HT1080 (cell line): ENCODE measurements at places on chromosomes 7 and 10. TPM values are rescaled to one million over a fixed set of nuclear protein-coding genes. Genes with fewer than 3 reads are reported as not detected.

GRCh38 chr10:43576580-43576979, 2.2 kb upstream of the ZNF239 start:
- no peak for DNase-seq

DNA sequence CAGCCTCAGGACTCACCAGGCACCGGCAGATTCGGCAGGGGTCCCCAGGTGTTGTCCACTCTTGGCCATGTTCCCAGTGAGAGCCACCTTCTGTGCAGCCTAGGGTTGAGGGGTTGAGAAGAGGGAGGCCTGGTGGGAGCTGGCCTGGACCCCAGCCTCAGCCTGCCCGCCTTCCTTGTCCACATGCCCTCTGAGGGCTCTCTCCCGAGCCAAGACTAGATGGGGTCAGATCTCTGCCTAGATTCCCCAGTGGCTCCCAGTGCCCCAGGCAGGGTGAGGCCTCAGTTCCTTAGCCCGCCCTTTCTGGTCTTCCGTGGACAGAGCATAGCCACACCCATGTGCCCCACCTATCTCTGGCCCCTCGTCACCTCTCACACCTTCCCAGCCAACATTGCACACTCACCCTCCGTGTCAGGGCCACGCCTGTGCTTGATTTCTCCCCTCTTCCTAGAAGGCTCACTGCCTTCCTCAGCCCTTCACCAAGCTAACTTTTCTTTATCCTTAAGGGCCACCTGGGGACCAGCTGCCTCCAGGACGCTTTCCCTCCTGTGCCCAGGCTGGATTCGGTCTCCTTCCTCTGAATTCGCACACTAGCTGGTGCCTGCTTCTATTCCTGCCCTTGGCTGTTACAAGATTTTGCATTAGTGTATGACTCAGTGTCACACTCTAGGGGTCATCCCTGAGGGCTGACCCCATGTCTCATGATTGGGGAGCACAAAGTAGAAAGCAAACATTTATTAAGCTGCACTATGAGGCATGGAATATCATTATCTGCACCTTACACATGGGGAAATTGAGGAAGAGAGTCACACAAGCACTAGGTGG, 7.5 kb downstream of the KCP start:
- peak; percentile 49 for DNase-seq

DNA sequence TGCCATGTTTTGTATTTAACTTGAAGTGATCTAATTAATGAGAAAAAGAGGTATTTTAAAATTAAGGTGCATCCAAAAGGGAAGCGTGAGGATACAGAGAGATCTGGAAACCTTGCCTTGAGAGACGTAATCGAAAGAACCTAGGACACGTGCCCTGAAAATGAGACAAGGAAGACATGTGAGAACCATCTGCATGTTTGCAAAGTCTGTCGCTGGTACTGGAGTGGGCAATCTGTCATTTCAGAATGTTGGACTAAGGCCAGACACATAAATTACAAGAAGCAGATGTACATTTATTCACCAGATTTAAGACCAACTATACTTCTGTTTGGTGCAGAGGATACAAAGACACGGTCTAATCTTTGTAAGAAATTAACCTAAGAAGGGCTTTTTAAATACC, 9.2 kb downstream of the AGR2 start:
- no peak for DNase-seq

GRCh38 chr7:150586068-150586784, 19.0 kb downstream of the GIMAP4 start:
- DNase-seq, result no peak

- DNase-seq, result no peak
Observed at GRCh38 chr10:80648106-80648505, 110.4 kb downstream of the SH2D4B start.

GRCh38 chr10:125370578-125370977, 210.2 kb upstream of the CTBP2 start:
- DNase-seq, result peak; percentile 18

- peak; percentile 30 for DNase-seq
Observed at GRCh38 chr7:12888717-12889116, 201.3 kb downstream of the ARL4A start.

- DNase-seq, result peak; percentile 8
Observed at GRCh38 chr10:116654816-116655215, 34.1 kb downstream of the PNLIPRP2 start.

GRCh38 chr7:129719980-129720732, 108.6 kb downstream of the NRF1 start:
- no peak for DNase-seq

GRCh38 chr10:68155615-68156210, 46.4 kb downstream of the MYPN start:
- no peak for DNase-seq

DNA sequence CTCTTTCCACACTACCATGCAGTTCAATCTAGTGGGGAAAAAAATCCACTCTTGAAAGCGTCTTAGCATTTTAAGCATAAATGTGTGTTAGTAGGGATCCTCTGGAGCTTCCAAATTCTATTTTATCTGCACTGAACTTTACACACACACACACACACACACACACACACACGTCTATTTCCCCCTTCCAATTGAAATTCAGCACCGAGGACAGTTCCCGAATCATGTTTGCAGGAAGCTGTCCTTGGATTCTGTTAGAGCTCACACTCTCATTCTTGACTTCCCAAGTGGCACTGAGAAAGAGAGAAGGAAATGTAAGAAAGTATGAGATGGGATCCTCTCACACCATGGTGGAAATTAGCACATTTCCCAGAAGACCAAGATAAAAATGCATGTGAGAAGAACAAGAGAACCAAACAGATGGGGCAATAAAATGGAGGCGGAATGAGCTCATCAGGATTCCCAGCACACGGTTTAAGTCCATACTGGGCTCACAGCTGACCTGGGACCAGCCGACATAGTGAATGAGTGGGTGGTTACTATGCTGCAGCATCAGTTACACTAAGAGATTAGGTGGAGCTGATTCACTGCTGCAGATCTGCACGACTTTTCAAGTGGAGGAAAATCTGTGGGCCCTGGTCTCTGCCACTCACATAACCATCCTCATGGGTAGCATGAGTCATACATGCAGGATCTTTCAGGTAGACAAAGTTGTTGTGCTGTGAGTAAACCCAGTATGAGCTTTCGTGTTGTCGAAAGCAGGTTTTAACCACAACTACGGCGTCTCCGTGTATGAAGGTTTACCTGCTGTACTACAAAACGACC, 3.3 kb upstream of the NPTX2 start:
- DNase-seq, result no peak

GRCh38 chr7:25781704-25782103, 370.3 kb upstream of the NFE2L3 start:
- DNase-seq, result no peak

DNA sequence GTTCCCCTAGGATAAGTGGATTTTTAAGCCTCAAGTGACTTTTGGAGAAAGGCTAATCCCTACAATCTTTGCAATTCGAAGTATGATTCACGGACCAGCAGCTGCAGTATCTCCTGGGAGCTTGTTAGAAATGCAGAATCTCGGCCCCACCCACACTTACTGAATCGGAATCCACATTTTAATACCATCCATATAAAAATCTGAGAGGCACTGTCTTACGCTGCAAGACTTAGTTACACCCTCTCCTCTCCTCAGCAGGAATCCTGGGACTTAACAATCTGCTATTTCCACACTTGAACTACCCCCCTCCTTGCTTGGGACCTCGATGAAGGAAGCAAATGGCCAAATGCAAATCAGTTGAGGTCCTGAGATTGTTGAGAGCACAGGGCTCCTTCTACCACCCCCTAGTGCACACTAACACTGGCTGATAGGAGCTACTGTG, 21.0 kb downstream of the ITPRIP start:
- no peak for DNase-seq

GRCh38 chr7:77691892-77692491, 4.3 kb upstream of the RSBN1L start:
- DNase-seq, result no peak

DNA sequence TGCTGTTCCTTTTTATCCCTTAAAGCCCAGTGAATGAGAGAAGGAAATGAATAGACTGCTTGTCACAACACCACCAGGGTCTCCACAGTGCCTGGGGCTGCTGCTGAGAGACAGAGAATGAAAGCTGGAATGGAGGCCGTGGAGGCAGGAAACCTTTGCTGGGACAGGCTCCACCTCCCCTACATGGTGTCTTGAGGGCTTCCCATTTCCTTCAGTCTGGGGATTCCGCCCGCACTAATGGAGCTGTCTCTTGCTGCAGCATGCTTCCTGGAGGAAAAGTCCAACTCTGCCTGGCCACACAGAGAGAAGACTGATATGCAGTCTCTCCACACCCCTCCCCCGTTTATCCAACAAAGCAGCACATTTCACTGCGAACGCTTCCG, 54.5 kb downstream of the LRRC4 start:
- DNase-seq, result no peak

DNA sequence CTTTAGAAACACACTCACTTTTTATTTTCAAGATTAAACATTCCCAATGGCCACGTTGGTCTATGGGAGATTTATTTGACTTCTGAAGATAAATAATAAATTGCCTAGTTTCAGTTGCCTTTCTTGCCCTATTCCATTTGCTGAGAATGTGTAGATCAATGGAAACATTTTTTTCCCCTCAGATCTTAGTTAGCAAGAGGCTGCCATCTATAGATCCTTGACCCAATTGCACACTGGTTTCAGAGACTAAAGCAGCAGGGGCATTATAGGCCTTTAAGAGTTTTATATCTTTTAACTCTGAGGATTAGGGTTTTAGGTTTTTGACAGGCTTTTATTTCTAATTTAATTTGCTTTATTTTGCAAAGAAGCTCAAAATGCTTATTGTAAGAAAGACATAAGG, 163.2 kb upstream of the GPR26 start:
- DNase-seq, result no peak

DNA sequence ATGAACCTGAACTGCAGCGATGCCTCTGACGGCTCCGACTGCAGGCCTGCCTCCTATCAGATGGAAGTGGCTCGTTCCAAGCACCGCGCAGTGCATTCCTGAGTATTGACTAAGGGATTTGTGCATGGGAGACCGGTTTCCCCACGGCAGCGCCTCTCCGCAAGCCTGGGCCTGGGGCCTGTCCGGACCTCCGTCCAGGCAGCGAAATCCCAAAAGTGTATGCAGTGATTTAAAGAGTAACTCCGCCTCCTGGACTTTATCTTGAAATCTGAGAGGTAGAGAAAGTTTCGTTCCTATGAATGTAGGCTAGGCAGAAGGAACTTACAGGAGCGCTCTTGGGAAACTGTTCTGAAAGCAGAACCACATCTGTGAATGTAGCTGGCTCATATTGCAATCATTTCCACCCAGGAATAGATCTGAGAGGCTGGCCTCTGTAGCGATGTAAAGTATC, 106.2 kb upstream of the CELF2 start:
- DNase-seq, result peak; percentile 65

DNA sequence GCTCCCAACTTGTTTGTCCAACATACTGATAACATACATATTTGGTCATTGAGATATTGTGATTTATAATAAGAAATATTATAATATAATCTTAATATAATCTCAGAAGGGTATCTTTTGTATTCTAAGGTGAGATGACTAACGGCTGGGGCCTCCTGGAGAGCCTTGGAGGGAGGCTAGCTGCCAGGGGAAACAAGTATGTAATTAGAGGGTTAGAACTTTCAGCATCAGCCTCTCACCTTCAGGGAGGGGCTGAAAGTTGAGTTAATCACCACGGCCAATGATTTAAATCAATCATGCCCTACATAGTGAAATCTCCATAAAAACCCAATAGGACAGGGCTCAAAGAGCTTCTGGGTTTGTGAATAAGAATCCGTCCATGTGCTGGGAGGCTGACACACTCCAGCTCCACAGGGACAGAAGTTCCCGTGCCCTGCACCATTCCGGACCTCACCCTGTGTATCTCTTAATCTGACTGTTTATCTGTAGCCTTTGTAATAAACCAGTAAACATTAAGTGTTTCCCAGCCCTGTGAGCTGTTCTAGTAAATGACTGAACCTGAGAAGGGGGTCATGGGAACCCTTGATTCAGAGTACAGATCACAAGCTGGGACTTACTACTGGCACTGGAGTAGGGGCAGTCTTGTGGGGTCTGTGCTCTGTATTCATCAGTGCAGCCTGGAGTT, 86.3 kb upstream of the STEAP1B start:
- DNase-seq, result no peak

DNA sequence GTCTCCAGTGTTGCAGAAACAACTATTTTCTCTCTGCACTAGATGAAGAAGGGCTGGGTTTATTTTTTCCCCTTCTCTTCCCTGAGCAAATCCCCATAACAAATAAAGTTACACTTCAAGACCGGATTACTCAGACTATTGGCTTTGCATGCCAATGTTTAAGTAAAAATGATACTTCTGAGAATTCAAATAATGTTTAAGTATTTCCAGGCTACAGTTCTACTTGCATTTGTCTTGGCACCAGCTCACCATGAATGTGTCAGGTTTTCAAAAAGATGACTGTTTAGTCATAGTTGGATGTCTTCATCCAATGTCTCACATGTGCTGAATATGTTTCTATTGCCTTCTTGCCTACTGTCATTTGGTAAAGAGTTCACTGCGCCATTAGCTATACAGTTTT, 912.6 kb downstream of the GATA3 start:
- no peak for DNase-seq

- peak; percentile 79 for DNase-seq
Observed at GRCh38 chr10:3948843-3949242, 163.8 kb upstream of the KLF6 start.

- peak; percentile 65 for DNase-seq
Observed at GRCh38 chr7:23018750-23019149, 4.8 kb upstream of the HYCC1 start.

- no peak for DNase-seq
Observed at GRCh38 chr10:29622382-29622922, 12.3 kb downstream of the SVIL start.

GRCh38 chr10:6255548-6256061, 52.9 kb downstream of the PFKFB3 start:
- DNase-seq, result no peak

- DNase-seq, result no peak
Observed at GRCh38 chr10:73649876-73650536, 5.8 kb downstream of the SYNPO2L start.

DNA sequence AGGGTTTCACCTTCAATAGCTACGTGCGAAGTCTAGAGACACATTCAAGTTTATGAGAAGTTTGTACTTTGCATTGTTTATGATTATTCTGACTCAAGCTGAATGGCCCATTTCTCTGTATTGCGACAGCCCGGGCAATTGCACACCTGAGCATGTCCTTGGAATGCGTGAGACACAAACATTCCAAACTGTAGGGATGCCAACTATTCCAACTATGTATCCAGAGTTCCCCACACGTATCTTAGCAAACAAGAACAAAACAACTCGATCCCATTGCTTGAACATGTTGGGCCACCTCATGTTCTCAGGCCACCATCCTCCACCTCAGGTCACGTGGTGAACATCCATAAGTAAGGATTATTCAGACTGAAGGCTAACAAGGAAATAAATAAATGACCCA, 51.4 kb upstream of the EGFR start:
- DNase-seq, result peak; percentile 48

The DENND2A gene
- 1.8 and 2.2 TPM in 2 replicates for total RNA-seq

The EFCAB10 gene
- not detected in 2 replicates for total RNA-seq

The CLDN4 gene
- 1.2 and 1.7 TPM in 2 replicates for total RNA-seq

The OR6V1 gene
- not detected in 2 replicates for total RNA-seq

The HTR7 gene
- 16.8 and 19.4 TPM in 2 replicates for total RNA-seq

The C10orf95 gene
- total RNA-seq, result 0.37 TPM in 1 of 2 replicates, not detected in the other

The HKDC1 gene
- 0.30 and 1.7 TPM in 2 replicates for total RNA-seq

The CDC14C gene
- not detected in 2 replicates for total RNA-seq

The PRKRIP1 gene
- 19.9 and 21.1 TPM in 2 replicates for total RNA-seq
